H1 (cell line): ENCODE measurements at places on chromosomes 3 and 15.

GRCh38 chr3:142929109-142929508 lies 34.4 kb downstream of the PAQR9 start:
- no peak for DNase-seq

DNA sequence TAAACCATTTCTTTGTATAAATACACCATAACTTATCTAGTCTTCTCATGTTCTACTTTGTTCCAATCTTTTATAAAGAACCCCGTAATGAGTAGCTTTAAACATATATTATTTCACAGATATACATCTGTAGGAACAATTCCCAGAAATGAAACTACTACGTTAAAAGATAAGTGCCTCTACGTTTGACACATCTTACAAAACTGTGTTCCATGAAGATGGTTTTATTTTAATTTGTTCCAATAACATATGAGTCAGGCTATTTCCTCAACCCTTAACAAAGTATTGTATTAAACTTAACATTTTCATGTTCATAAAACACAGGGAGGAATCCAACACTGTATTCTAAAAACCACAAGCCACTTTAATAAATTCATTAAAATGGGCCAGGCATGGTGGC lies 52.9 kb downstream of the TRPM7 start:
- no peak for DNase-seq

GRCh38 chr15:31020542-31020941 lies 29.1 kb upstream of the MTMR10 start:
- no peak for DNase-seq

DNA sequence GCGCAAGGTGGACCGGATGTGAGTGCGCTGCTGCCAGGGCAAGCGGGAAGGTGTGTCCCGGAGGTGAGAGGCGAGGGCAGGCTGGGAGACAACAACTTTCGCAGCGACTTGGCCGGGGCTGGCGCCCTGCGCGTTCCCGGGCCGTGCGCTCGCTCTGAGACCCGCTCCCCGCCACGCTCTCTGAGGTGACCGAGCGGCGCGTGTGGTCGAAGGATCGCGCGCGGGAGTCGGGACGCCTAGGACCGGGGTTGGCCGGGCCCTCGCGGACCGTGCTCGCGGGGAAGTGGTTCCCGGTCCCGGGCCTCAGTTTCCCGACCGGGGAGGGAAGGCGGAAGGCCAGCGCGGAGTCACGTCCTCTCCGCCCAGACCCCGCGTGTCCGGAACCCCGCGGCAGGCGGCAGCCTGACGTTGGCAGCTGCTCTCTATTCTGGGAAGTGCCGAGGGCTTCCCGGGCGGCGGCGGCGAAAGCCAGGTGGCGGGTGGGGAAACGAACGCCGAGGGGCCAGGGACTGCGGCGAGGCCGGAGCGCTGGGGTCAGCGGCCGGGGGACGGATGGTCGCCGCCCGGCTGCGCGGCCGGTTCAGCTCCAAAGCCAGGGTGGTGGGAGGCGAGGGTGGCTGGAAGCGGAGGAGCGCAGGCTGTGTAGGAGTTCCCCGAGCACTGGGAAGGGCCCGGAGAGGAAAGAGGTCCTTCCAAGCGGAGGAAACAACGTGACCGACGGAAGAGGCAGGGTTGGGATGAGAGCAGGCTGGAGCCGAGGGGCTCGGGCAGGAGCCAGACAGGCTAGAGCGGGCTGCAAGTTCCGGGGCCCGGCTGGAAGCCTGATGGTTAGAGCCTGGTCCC lies 1.0 kb upstream of the IGF2BP2 start:
- no peak for DNase-seq

- DNase-seq, result no peak
Observed at GRCh38 chr15:41115161-41115651, 874 bp downstream of the INO80 start.

GRCh38 chr15:89672221-89673164 lies 6.7 kb downstream of the PLIN1 start:
- no peak for DNase-seq

GRCh38 chr3:13087320-13087990 lies 14.2 kb upstream of the IQSEC1 start:
- no peak for DNase-seq

DNA sequence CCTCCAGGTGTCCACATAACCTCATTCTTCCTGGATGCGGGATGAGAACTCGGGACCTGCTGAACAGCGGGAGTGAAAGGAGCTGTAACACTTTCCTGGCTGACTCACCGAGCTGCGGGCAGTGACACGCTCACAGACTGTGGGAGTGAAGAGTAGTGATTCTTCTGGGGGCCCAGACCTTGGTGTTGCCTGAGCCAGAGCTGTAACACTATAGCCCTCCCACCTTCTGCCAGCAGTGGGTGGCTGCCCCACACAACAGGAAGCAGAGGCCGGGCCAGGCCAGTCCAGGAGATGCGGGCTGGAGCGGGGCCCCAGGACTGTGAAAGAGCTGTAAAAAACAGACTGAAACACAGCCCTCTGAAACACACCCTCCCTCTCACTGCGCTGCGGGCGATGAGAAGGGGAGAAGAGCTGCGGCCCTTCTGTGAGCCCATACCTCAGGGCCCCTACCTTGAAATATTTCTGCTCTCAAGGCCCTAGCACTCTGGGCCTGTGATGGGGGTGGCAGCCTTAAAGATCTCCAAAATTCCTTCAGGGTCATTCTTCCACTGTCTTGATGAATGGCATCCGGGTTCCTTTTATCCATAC lies 464.0 kb upstream of the CCDC54 start:
- DNase-seq, result peak; percentile 72

- DNase-seq, result no peak
Observed at GRCh38 chr15:80984856-80985255, 4.8 kb downstream of the MESD start.

- DNase-seq, result no peak
Observed at GRCh38 chr3:155639462-155640055, 105.3 kb downstream of the PLCH1 start.

GRCh38 chr3:18127174-18127858 lies 297.8 kb downstream of the SATB1 start:
- DNase-seq, result no peak

- DNase-seq, result no peak
Observed at GRCh38 chr15:52039925-52040781, 21.1 kb downstream of the MAPK6 start.

DNA sequence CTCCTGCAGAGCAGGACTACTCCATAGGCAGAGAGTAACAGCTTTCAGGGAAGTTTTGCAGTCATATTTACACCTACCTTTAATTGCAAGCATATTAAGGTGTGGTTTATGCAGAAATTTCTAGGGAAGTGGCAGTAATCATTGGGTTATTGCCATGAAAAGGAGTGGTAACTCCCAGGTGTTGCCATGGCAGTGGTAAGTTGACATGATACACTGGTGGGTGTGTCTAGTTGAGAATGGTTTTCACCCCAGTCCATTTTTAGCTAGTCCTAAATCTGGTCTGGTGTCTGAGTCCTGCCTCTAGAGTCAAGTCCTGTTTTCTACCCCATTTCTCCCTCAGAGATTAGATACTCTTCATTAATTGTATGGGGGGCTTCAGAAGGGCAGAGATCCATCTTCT lies 128.4 kb upstream of the GMNC start:
- DNase-seq, result no peak

GRCh38 chr15:92149465-92149864 lies 244.2 kb upstream of the ST8SIA2 start:
- DNase-seq, result no peak

DNA sequence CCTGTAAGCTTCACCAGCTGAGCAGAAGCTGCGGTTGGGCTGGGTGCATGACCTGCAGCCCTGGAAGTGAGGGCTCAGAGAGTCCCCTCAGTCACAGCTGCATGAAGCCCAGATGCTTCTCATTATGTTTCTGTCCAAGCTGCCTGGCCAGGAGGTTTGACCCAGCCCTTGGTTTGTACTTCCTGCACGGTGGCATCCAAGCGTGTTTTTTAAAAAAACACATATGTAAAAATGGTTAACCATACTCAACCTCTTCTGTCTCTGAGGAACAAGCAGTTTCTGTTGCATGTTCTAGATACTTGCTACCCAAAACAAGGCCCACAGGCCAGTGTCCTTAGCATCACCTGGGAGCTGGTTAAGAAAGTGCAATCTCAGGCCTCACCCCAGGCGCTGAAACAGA lies 76.0 kb upstream of the ATP10A start:
- no peak for DNase-seq

DNA sequence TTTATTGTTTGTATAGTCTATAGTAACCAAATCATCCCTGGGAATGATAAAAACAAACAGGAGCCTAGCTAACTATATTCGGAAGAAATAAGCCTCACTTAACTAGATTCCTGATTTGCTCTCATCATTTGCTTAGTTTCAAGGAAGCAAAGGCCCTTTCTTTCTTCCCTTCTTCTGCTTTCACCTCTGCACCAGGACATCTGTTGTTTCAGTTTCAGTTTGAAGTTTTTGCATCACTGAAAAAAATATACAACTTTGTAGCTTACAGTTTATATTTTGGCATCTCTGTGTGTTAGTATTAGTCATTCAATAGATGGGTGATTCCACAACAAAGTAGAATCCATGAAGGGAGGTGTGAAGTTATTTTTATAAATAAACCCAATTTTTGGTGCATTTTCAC lies 113.6 kb upstream of the SNTN start:
- no peak for DNase-seq

- no peak for DNase-seq
Observed at GRCh38 chr3:58073301-58074108, 65.3 kb downstream of the FLNB start.

DNA sequence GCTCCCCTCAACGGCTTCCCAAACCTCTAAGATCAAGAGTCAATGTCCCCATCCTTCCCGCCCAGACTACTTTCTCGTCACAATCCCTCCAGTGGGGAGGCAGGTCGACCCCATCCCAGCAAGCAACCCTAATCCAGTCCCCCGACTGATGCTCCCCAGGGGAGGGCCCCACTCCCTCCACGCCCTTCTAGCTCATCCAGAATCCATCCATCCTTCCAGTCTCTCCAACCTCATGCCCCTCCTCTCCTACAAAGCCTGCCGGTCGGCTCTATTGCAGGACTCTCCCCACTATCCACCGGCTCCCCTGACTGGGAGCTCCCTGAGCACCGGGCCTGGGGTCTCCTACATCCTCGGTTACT lies 1.3 kb downstream of the ADAMTS7 start:
- DNase-seq, result no peak

DNA sequence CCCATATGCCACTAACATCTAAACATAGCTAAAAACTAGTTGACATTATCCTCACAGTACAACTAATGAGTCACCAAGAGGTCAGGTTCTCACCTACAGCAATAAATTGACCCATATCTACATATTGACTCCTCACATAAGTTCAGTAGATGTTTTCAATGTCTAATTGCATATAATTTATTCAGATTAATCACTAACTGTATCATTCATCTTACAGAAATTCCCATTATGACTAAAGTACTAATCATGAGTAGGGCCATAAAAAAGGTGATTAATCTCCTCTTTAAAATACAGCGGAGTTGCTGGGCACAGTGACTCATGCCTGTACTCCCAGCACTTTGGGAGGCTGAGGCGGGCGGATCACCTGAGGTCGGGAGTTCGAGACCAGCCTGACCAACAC lies 82.4 kb upstream of the ST3GAL6 start:
- no peak for DNase-seq

DNA sequence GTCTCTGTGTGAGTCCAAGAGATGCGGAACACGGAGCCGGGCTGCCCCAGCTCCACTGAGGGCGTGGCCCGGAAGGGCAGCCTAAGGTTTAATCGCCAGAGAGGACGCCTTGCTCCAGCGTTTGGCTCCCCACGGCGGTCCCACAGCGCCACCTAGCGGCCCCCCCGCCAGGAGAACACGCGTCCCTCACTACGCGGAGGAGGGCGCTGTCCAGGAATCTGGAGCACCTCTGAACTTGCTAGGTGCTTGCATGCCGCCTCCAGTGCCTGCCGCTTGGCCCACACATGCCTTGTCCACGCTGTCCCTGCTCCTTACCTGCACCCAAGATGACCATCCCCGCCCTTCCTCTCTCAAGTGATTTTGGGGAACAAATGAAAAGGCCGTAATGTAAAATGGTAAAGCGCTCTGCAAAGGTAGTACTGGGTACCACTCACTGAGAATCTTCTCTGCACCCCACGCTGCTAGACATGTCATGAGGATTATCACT lies 14.4 kb upstream of the MRPS22 start:
- DNase-seq, result peak; percentile 57

GRCh38 chr15:93245661-93246042 lies 156.6 kb upstream of the RGMA start:
- DNase-seq, result no peak

- DNase-seq, result no peak
Observed at GRCh38 chr15:92819278-92820235, 80.6 kb upstream of the CHD2 start.

DNA sequence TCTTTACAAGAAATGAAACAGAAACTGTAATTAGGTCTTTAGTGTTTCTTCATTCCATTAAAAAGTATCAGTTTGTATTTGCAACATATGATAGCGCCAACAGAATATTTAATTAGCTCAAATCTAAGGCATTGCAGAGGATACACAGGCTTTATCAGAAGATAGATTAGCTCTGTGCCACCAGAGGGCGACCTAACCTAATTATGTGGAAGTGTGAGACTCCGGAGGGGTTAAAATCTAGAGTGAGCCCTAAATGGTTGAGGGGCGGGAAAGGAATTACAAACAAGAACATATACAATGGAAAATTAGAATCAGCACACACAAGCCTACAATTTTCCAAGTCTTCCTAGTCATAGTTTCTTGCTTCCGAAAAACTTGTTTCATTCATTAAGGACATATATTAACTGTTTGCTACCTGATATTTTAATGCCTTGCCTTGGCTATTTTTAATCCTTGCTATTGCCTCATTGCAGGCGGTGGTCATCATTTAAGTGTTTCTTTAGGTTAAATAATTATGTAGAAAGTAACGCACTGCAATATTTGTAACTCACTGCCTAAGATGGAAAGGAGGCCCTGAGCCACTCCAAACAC lies 18.0 kb upstream of the RYR3 start:
- peak; percentile 70 for DNase-seq

GRCh38 chr3:152621006-152621868 lies 213.7 kb upstream of the P2RY1 start:
- no peak for DNase-seq

DNA sequence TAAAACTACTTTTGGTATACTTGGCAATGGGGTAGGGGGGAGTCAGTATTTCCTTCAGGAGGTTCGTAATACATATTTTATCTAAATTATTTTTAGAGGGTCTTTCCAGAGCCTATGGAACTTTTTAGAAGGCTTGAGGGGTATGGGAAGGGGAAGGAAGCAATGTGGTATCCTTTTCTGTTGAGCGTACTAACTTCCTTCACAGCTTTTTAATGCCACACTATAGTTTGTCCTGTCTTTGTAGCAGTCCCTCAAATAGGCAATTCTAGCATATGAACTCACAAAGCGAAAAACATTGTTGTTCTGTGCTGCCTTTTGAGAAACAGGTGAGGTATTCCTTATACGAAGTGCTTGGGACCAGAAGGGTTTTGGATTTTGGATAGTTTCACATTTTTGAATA lies 22.3 kb upstream of the P2RY13 start:
- no peak for DNase-seq

DNA sequence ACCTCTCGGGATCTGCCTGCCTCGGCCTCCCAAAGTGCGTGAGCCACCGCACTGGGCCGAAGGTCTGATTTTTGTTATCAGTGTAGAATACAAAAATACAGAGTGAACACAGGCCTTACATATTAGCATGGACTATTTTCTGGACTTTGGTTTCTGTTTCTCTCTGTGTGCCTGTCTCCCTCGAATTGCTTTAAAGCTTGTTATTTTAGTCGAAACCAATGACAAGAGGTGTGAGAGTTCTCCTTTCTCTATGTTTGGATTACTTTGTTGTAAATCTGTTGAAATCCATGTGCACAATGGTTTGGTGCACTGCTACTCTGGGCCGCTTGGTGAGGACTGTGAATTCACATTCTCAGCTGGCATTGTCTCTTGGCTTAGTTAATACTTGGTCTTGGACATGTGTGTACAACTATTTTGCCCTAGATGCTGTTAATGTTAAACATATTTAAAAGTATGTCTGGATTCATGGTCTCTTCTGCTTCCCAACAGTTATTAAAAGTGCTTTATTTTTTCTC lies 23.9 kb downstream of the MED12L start:
- DNase-seq, result no peak
